ENCODE measurements at places on chromosomes 4 and X.

- no peak for DNase-seq
Observed at GRCh38 chrX:49117581-49117980, 6.0 kb downstream of the GPKOW start.

DNA sequence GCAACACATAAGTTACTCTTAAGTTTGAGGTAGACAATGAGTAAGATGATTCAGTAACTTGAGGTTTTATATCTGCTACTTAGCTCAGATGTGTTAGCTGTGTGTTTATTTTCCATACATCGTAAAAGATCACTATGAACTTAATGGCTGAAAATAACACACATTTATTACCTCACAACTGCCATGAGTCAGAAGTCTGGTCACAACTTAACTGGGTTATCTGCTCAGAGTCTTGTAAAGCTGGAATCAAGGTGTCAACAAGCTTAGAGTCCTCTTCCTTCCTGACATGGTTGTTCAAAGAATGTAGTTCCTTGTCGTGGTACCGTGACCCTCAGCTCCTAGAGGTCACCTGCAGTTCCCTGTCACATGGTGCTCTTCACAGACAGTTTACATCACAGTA is 204.9 kb upstream of the MAGEB2 start:
- no peak for DNase-seq

- DNase-seq, result no peak
Observed at GRCh38 chrX:73262991-73263390, 48.3 kb upstream of the NAP1L2 start.

- DNase-seq, result no peak
Observed at GRCh38 chr4:73376976-73377375, 27.1 kb upstream of the ALB start.

DNA sequence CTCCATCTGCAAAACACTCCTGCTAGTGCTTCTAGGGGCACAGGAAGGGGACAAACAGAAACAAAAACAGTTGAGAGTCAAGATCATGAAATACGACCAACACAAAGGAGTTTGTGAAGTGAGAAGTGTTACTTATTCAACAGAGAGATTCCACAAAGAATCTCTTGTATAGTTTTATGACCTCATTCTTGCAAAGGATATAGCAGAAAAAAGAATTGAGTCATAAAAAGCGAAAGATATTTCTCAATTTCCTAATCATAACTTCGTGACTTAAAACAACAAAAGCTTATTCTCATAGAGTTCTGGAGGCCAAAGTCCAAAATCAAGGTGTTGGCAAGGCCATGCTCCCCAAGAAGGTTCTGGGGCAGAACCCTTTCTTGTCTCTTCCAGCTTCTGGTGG is 40.7 kb downstream of the TIGD4 start:
- no peak for DNase-seq

GRCh38 chr4:147942729-147943128 is 210.8 kb downstream of the ARHGAP10 start:
- DNase-seq, result no peak

DNA sequence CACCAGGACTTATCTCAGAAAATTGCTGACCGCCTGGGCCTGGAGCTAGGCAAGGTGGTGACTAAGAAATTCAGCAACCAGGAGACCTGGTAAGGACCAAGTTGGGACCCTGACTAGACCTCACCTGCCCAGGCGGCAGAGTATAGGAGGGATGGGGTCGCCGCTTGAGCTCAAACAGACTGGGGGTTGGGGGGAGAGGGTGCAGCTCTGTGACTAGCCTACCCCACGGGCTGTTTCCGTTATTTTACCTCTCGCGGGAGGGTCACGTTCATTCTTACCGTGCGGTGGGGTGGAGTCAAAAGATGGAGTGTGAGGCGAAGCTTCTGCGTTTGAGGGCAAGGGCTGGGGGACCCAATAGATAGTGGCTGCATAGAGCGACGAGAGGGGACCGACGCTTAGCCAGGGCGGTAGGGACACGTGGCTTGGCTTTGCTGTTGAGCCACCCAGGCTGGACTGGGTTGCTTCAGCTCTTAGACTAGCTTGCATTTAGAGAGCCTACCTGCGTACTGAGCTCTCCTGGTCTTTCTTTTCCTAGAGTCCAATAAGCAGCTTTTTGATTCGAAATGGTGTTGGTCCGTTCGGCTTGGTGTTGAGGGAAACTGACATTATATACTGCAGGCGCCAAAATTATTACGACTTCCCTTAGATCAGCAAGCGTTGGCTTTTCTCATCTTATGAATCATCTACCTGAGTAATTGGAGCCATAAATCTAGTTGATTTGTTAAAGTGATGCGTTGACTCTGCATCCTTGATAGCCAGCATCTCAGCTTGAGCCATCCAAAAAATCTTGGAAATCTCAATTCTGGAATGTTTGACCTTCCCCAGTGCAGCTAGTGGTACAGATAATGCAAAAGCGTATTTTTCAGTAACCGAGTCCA is 591 bp downstream of the PRPS1 start:
- DNase-seq, result peak; percentile 23

- no peak for DNase-seq
Observed at GRCh38 chrX:49147936-49148335, 14.6 kb upstream of the MAGIX start.

DNA sequence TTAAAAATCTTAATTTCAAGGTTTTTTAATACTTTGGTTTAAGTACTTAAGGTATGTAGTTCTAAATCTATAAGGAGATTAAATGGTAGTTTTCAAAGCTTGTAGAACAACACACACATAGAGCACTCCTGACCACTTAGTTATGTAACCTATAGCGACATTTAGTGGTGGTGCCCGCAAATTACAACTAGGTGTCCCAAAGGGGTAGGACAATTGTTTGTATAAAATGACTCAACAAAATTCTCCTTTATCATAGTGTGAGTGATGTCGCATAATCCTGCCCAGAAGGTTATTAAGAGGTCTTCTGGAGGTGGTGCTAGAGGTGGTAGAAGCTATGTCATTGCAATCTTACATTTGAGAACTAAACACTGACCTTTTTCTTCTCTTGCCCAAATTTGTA is 373.0 kb upstream of the RASGEF1B start:
- peak; percentile 62 for DNase-seq

DNA sequence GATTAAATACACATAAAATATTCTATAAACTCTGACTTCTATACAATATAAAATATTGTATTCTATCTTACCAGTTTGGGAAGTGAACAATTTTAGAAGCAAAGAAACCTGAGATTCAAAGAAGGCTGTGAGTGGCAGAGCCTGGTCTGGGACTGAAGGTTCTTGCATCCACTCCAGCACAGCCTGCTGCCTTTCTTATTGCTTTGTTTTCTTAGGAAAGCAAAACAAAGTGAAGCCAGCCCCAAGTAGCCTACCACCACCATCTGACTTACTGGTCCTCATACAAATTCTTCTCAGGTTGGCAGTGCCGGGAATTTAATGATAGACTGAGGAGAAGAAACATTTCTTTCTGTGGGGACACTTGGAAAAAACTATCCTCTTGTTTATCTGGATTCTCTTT is 129.7 kb upstream of the SMAD1 start:
- DNase-seq, result no peak

- peak; percentile 48 for DNase-seq
Observed at GRCh38 chr4:67871867-67872266, 11.9 kb downstream of the TMPRSS11D start.

DNA sequence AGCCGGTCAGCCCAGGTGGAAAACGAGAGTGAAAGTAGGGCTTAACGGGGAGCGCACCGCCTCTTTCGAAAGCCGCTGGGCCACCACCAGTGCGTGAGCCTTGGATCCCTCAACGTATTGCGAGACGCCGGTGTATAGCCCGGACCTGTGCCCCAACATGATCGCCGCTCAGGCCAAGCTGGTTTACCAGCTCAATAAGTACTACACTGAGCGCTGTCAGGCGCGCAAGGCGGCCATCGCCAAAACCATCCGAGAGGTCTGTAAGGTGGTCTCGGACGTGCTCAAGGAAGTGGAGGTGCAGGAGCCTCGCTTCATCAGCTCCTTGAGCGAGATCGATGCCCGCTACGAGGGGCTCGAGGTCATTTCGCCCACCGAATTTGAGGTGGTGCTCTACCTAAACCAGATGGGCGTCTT is 929 bp downstream of the MAB21L2 start:
- peak; percentile 29 for DNase-seq

DNA sequence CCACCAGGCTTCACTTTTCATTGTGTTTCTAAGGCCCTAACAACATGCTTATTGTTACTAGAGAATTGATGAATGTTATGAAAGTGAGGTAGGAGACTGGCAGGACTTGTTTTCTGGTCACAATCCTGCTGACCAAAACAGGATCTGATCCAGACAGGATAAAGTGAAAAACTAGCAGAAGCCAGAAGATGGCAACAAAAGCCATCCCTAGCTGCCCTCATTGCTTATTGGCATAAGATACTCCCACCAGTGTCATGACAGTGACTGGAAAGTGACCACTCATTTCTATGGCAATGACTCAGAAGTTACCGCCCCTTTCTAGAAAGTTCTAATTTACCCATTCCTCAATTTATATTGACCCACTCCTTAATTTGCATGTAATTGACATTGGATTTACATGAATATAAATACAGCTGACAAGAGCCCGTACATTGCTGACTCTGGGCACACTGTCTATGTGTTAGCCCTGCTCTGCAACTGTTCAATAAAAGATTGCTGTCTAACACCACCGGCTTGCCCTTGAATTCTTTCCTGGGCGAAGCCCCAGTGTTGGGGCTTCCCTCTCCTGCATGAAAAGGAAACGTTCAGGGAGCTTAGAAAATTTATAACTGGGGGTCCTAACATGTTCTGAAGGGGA is 30.0 kb upstream of the FGG start:
- DNase-seq, result no peak

- DNase-seq, result no peak
Observed at GRCh38 chr4:68535974-68536373, 40.1 kb downstream of the UGT2B17 start.

DNA sequence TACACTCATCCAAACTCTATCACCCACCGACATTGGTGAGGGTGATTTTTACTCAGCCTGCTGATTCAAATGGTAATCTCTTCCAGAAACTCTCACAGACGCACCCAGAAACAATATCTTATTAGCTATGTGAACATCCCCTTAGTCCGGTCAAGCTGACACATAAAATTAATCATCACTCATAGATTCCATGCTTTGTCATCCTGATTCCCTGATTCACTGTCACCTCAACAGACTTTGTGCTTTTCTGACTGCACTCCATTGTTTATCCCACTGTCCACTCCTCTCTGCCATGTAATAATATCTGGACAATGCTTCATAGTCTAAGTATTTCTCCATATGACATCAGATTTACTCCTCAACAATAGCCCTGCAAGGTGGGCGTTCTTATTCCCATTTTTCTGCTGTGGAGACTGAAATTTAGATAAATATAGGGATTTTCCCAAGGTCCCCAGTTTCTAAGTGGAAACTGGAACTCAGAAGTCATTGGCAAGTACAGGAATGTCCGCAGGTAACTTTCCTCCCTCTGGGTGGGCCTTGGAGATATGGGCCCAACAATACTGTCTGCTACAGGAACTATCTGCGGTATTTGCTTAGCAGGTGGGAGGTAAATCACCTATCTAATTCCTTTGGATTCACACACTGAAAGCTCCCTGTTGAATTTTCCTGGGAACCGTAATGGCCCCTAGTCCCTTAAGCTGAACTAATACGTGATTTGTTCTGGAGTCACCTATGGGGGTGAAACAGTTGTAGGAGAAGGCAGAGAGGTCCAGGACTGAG is 228.6 kb upstream of the BCOR start:
- no peak for DNase-seq

GRCh38 chrX:78643096-78643495 is 16.0 kb downstream of the RTL3 start:
- peak; percentile 53 for DNase-seq

GRCh38 chr4:118814058-118814457 is 21.9 kb downstream of the SEC24D start:
- no peak for DNase-seq

- DNase-seq, result no peak
Observed at GRCh38 chr4:164606478-164606877, 147.5 kb upstream of the SMIM31 start.

DNA sequence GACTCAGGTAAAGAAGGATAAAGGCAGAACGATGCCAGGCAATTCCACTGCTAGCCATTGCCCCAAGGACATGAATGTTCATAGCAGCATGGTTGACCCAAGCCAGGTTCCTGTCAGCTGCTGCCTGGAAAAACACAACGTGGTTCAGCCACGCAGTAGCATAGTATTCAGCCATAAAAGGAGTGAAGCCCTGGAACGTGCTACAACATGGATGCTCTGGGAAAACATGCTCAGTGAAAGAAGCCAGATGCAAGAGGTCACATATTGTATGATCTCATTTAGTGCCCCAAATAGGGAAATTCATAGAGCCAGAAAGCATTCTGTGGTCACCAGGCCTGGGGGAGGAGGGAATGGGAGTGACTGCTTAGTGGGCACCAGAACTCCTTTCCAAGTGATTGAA is 129.8 kb downstream of the GPR143 start:
- peak; percentile 8 for DNase-seq

DNA sequence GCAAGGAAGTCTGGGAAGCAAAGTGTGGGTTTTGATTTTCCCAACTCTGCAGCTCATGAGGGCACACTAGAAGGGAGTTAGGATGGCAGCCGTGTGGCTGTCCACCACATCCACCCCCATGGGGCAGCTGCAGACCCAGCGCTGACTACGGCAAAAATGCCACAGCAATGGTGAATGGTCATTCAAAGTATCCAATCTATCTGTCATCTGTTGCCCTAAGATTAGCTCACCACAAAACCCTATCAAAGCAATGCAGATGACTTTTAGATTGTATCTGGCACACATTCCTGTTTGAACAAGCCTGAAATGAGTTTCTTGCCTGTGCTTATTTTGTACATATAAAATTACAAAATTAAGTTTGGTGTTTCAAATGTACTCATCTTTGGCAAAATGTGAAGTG is 29.7 kb upstream of the HPSE start:
- no peak for DNase-seq

- DNase-seq, result no peak
Observed at GRCh38 chr4:140174543-140174942, 20.6 kb upstream of the MAML3 start.

GRCh38 chrX:48470833-48471118 is 716 bp upstream of the SLC38A5 start:
- DNase-seq, result no peak

DNA sequence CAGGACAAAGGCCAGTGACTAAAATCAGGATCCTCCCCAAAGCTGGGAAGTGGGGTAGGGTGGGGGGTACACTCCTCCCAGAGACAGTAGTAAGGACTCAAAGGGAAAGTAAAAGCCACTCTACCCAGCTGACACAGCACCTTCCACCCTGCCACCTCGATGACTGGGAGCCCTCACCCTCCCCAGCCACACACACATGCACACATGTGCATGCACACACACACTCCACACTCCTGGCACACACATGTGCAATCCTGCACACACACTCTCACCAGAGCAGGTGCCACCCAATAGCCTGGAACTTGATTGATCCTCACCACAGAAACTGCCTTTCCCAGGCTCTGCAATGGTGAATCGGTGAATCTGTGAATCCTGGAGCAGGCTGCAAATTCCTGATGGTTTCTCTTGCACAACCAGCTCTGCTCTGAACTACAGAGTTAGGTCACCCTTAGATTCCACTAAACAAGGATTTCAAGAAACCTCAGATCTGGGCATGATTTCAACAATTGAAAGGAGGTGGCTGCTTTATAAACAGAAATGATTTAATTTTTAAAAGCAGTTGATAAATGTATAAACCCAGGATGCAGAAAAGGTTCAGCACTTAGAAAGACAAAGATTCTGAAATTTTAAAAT is 21.5 kb downstream of the AMOT start:
- DNase-seq, result peak; percentile 83
